ENCODE measurements at places on chromosomes 4 and X.

DNA sequence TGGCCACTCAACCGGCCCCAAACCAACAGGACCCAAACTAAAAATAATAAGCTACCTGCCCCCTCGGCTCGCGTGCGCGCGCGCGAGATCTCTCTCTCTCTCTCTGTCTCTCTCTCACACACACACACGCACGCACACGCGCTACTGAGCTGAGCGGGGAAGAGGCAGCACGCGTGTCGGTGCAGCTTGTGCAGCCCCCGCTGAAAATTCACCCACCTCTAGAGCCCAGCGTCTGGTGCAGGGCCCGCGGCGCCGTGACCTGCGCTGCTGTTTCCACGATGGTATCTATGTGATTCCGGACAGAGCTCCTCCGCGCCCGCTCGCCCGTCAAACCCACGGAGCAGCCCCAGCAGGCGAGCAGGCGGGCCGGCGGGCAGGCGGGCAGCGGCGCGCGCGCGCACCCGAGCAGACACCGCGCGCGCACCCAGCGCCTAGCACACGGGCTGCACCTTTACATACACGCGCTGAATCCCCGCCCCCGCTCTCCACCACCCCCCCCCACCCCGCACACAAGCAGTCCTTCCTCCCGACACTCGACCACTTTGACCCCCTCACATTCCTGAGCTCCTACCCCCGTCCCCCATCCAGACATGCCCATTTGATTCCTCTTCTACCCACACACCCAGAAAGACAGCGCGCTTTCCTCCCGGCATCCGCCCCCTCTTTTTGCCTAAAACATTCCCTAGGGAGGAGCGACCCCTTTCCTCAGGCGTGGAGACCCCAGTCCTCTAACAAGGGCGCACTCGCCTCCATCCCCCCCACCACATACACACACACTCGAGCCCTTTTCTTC is 1.0 kb downstream of the SLITRK4 start:
- no peak for DNase-seq

DNA sequence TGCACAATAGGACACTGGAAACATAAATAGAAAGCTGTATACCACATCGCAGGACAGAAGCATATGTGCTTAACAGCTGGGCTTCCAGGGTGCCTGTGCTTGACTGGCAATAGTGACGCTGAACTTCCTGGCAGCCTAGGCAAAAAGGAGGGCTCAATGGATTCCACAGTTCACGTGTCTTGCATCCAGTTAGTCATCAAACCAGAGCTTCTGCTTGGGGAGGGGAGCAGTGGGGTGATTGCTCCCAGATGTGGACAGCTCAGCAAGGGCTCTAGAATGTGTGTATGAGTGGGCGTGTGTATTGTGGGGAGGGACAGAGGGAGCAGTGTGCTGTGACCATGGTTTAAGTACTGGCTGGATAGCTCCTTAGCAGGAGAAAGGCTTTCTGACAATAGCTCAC is 2.3 kb downstream of the PRRG3 start:
- DNase-seq: no peak

- no peak for DNase-seq
Measured at GRCh38 chr4:83490876-83491450, 6.1 kb upstream of the ABRAXAS1 start.

- peak; percentile 40 for DNase-seq
Measured at GRCh38 chrX:107676559-107677378, 48.5 kb downstream of the PRPS1 start.

- DNase-seq: no peak
Measured at GRCh38 chr4:2318885-2319284, 57.0 kb upstream of the MXD4 start.
